ENCODE measurements at places on chromosomes 16 and 17. TPM values are rescaled to one million over a fixed set of nuclear protein-coding genes. Genes with fewer than 3 reads are reported as not detected.

- peak; percentile 8 for DNase-seq
These were observed 49.8 kb downstream of the CDH1 start for GRCh38 chr16:68786685-68787418.

- no peak for DNase-seq
These were observed 52.5 kb downstream of the ZNF778 start for GRCh38 chr16:89269805-89270665.

Gene PDIA2
- not detected for total RNA-seq

DNA sequence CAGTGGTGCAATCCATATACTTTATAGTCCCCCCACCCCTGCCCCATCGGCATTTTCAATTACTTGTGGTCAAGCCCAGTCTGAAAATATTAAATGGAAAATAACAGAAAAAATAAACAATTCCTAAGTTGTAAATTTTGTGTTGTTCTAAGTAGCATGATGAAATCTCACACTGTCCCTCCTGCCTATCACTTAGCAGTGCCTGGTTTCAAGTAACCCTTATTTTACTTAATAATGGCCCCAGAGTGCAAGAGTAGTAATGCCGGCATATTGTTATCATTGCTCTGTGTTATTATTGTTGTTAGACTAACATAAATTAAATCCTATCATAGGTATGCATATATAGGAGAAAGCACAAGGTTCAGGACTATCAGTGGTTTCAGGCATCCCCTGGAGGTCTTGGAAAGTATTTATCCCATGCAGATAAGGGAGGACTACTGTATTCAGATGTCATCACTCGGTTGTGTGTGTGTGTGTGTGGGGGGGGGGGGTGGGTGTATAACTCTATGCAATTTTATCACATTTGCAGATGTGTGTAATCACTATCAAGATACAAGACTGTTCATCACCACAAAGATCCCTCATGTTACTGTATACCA lies 9.3 kb downstream of the UBE2G1 start:
- DNase-seq = no peak

DNA sequence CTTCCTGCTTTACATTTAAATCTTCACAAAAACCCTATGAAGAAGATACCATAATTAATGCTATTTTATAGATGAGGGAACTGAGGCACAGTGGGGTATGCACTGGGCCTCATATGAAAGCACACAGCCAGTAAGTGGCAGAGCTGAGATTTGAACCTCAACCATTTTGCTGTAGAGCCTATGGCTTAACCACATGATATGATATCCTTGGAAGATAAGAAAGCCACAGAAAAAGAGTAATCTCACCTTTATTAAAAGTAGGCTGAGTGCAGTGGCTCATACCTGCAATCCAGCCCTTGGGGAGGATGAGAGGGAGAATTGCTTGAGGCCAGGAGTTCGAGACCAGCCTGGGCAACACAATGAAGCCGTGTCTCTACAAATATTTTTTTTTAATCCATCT lies 15.0 kb upstream of the TOB1 start:
- DNase-seq = no peak

DNA sequence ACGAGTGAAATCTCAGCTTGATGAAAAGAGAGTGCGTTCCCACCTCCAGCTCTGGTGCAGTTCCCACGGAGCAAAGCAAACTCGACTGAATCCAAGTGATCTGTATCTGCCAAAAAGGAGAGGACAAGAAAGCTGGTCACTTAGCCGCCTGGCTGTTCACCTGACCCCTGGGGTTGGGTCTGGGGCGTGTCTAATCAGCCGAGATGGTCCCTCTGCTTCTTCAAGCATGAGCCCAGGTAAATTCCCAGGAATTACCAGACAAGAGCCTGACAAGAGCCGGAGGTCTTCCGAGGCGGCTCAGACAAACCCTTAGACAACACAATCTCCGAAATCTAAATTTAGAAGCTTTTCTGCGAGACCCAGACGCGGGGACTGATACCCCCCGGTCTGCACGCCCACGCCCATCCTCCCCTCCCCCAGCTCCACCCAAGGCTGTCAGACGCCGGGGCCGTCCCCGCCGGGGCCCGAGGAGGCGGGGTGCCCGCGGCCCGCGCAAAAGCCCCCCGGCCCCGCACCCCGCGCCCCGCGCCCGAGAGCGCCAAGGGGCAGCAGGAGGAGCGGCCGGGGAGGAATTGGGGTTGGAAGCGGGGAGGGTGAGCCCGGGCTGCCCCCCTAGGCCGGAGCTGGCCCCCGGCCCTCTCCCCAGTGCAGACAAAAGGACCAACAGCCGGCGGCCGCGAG lies 674 bp downstream of the ZNF821 start:
- DNase-seq = peak; percentile 75

DNA sequence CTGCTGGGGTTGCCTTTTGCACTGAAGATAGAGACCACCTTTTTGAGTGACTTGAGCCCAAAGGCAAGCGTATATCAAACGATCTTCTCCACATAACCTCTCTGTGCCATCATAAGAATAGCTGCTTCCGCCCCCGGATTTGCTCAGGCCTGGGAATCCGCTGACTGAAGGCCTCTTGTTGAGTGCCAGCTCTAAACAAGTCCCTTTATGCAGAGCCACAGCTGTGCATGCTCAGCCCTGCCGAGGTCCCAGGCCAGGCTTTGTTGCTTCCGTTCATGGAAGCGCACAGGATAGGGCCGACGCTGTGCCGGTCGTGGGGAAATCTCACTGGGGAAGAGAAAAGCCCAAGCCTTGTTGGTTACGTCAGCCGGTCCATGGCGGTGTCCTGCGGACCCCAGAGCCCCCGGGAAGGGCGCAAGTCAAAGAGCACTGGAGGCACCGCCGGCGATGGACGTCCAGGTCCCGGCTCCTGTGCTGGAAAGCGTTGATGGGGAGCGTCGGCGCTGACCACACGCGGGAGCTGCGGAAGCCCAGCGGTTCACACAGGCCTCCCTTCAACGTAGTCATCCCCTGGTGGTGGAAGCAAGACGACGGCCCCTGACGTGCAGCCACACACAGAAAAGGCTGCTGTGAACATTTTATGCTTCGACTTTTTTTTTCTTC lies 23.5 kb upstream of the RPL13 start:
- no peak for DNase-seq

All from G401 (cell line).